Fibroblast of the aortic adventitia (primary cell): ENCODE measurements at places on chromosomes 6 and 20. TPM values are rescaled to one million over a fixed set of nuclear protein-coding genes. Genes with fewer than 3 reads are reported as not detected.
A peak's percentile ranks its signal among the peaks of the same experiment; 100 is the strongest.

DNA sequence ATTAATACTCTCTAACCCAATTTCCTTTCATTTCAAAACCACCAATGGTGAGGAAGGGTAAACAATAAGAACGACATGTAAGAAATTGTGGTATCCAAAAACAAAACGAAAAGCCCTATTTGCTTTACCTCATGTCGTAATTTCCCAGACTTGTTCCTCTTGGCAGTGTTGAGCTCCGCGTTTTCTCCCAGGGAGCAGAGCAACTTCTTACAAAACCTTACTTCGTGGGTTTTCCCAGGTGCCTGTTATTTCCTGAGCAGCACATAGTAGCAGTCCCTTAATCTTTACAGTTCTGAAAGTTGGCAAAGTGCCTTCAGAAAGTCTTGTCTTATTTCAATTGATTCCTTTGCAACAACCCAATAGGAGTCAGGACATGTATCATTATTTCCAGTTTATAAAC, 207.9 kb upstream of the MARCKS start:
- DNase-seq: peak; percentile 27

- DNase-seq: no peak
Observed at GRCh38 chr20:26208296-26209091, 511.8 kb upstream of the ZNF337 start.

DNA sequence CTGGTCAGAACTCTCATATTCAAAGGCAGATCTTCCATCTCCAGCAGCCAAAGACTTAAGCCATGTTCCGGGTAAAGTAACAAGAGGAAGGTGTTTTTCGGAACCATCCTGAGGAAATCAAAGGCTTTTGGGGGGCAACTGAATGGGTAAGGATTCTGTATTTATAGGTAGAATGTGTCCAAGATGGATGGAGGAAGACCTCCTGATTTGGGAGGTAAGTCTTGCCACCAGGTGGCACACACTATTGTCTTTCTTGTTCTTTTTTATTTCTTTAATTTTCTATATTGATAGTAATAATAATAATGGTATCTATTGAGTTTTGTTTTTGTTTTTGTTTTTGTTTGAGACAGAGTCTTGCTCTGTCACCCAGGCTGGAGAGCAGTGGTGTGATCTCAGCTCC, 53.0 kb upstream of the UBR2 start:
- no peak for DNase-seq

- DNase-seq: no peak
Observed at GRCh38 chr6:111122458-111123286, 35.4 kb downstream of the SLC16A10 start.

DNA sequence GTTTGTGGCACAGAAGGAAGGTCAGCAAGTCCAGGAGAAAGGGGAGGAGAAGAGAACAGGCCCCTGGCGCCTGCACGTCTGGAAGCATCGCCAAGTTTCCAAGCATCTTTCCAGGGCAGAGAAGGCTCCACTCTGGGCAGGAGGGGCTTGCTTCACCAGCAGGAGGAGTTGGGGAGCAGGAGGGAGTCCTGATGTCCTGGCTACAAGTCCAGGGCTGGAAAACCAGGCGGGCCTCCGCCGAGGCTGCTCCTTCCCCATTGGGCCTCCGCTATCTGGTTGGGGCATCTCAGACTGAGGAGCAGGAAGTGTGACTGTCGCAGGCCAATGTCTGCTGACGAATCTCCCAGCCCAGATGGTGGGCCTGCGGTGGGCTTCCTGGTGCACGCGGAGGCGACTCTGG, 421.9 kb downstream of the PREX1 start:
- DNase-seq: no peak

The NKAPL gene
- 1.3 and 1.9 TPM in 2 replicates for total RNA-seq

The CCN5 gene
- total RNA-seq: 67.9 and 266 TPM in 2 replicates

DNA sequence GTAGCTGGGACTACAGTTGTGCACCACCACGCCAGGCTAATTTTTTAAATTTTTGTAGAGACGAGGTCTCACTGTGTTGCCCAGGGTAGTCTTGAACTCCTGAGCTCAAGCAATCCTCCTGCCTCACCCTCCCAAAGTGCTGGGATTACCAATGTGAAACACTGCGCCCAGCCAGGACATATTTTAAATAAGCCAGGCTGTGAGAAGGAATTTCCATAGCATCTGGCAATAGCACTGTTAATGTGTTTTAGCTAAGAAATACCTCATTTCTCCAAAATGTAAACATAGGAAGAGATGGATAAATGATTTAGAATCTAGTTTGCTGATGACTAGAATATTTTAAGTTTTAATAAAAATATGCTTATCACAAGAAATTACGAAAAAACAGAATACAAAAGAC, 27.0 kb upstream of the SLA2 start:
- DNase-seq: no peak

The RIPPLY2 gene
- not detected in 2 replicates for total RNA-seq

- no peak for DNase-seq
Observed at GRCh38 chr6:7215798-7216231, 97.2 kb downstream of the SSR1 start.

- no peak for DNase-seq
Observed at GRCh38 chr20:41082306-41082705, 53.7 kb downstream of the TOP1 start.

The POU5F1 gene
- not detected in 2 replicates for total RNA-seq

DNA sequence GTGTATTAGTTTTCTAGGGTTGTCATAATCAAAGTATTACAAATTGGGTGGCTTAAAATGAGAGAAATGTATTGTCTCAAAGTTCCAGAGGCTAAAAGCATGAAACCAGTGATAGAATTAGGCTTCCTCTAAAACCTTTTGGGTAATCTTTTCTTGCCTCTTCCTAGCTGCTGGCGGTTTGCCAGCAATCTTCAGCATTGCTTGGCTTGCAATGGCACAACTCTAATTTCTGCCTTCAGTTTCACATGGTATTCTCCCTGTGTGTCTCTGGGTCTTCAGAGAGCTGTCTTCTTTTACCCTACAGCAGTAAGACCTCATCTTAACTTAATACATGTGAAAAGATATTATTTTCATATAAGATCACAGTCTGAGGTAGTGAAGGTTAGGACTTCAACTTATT, 479.1 kb upstream of the GJE1 start:
- no peak for DNase-seq

DNA sequence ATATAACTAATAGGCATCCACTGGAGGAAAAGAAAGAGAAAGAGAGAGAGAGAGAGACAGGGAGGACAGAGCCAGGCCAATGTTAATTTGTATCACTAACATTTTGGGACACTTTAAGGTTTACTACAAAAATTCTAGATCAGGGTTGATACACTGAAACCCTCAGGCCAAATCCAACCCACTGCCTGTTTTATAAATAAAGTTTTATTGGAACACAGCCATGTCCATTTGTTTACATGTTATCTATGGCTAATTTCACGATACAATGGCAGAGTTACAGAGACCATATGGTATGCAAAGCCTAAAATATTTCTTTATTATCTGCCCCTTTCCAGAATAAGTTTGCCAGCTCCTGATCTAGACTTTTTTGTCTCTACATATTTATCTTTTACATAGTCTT, 263.9 kb downstream of the ZNF217 start:
- DNase-seq: no peak

DNA sequence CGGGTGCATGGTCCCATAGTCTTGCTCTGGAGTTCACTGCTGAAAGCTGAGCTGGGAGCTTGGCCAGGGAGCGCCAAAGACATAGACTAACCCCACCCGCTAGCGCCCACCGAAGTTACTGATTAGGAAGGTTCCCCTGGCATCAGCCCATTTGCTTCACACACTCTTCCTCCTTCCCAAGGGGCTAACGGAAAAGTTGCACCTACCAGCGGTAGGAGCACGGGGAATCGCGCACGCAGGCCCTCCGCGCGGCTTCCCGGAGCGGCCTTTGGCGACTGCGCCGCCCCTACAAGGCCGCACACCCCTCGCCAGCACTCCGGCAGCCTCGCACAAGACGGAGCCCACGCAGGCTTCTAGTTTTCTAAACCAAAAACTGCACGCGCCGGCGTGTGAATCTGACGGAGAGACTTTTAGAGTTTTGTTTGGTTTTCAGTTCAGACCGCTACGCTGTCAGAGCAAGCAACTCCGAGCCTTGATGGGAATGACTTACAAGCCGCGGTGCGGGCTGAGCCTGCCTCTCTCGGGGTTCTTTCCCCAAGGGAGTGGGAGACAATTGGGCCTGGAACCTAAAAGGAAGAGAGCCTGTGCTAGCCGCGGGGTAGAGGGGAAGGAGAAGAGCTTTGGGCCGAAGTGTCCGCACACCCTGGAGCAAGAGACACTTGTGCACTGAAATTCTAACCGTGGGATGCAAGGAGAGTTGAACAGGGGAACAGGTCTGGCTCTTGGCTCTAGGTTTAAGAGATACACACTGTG, 891 bp upstream of the POU3F2 start:
- peak; percentile 32 for DNase-seq

DNA sequence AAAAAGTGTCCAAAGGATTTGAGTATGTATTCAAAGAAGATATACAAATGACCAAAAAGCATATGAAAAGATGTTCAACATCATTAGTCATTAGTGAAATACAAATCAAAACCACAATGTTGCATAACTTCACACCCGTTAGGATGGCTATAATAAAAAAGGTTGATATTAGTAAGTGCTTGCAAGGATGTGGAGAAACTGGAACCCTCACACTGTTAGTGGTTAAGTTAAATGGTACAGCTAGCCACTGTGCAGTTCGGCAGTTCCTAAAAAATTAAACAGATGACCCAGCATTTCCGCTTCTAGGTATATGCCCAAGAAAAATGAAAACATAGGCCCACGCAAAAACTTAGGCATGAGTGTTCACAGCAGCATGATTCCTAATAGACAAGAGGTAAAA, 38.6 kb downstream of the IBTK start:
- no peak for DNase-seq

The HSF2 gene
- 21.4 and 36.5 TPM in 2 replicates for total RNA-seq

DNA sequence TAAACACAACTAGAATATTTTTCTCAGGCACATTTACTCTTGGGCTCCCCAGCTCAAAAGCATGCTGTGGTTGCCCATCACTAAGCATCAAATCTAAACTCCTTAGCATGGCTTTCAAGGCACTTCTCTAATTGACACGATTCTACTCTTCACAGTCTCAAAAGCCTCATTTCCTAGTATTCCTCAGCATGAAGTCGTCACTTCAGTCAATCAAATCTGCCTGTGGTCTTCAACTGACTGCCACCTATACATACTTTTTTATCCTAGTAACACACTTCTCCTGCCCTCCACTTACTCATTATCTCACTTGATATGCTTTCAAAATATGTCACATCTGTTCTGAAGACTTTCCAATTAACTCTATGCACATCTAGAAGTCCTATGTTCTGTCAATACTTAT, 110.3 kb downstream of the TBC1D32 start:
- no peak for DNase-seq

GRCh38 chr6:4489538-4489937, 286.7 kb upstream of the CDYL start:
- DNase-seq: no peak

The DSP gene
- total RNA-seq: 4.2 and 4.3 TPM in 2 replicates

- DNase-seq: no peak
Observed at GRCh38 chr6:64874776-64875175, 832.2 kb downstream of the EYS start.

The ZBP1 gene
- not detected in 2 replicates for total RNA-seq

- DNase-seq: peak; percentile 16
Observed at GRCh38 chr6:13877051-13877450, 47.7 kb upstream of the RNF182 start.

DNA sequence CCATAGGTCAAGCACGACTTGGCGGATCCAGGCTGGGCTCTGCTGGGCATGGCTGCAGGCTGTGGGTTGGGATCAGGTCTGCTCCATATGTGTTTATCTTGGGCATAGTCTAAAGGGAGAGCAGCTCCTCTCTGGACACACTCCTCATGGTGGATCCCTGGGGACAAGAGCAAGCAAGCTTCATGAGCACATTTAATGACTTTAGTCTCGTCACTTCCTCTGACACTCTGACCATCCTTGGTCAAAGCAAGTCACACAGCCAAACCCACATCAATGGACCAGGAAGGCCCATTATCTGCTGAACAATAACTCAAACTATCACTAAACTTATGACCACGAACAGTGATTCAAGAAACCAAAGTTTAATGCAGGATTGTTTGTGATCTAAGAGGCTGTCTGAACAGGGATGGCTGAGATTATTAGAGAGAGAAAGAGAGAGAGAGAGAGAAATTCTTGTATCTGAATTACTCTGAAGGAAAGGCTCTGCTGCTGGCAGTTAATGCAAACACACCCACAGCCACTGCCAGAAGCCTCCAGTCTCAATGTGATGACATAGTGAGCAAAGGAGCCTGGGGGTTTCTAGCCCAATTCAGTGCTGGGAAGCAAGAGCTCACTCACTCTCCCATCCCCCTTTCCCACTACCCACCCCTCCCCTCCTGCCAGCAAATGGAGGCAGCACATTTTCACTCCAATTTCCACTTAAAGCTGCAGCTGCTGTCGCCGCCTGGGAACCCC, 490.2 kb upstream of the SULF2 start:
- peak; percentile 48 for DNase-seq

GRCh38 chr20:46302106-46302505, 6.2 kb downstream of the CDH22 start:
- DNase-seq: no peak

GRCh38 chr6:42498473-42499128, 46.9 kb upstream of the TRERF1 start:
- no peak for DNase-seq

The LY6G6F gene
- total RNA-seq: not detected in 2 replicates

DNA sequence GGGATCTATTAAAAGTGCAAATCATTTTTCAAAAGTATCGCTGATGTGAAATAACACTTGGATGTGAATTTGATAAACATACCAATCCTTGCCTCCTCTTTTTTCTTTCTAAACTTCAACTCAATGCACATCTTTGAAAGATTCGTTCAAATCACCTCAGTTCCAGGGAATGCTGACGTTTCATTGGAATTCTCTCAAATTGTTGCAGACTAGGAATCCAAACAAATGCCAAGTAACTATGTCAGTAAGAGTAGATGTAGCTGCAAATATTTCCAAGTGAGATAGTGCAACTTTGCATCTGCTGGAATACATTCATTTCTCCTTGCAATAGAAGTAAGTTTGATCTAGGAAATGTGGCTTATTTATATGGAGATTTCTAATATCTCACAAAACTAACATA, 220.7 kb downstream of the FUT9 start:
- no peak for DNase-seq

The MYBL2 gene
- 1.6 and 17.8 TPM in 2 replicates for total RNA-seq

DNA sequence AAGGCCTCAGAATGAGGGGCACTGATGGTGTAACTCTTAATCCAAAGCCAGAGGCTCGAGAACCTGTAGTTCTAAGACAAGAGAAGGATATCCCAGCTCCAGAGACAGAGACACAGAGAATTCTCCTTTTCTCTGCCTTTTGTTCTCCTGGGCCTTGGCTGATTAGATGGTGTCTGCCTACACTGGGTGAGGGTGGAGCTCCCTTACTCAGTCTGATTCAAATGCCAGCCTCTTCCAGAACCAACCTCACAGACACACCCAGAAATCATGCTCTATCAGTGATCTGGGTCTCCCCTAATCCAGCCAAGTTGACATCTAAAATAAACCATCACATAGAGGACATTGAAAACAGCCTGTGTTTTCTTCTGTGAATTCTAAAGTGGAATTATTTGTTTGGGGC, 68.0 kb upstream of the SMIM28 start:
- no peak for DNase-seq

DNA sequence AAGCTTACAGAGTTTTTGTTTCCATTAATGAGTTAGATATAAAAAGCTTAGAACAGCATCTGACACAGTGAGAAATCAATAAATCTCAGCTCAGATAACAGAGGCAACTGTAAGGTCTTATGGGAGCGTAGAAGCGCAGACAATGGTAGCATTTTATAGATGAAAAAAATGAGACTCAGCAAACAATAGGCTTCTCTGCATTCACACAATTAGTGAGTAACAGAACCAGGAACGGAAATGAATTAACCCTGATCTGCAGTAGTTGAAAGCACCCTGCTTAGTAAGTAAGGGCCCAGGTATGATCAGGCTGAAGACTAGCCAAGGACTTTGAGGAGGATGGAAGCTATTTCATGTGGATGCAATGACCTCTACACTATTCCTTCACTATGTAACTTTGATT, 147.2 kb upstream of the EYA4 start:
- no peak for DNase-seq
